ENCODE measurements at places on chromosomes 7 and 10.

- DNase-seq: no peak
Measured at GRCh38 chr7:121097577-121097976, 109.1 kb downstream of the CPED1 start.

GRCh38 chr10:128058750-128059134 lies 67.5 kb downstream of the MKI67 start:
- no peak for DNase-seq

- DNase-seq: no peak
Measured at GRCh38 chr7:50190776-50191175, 97.7 kb upstream of the ZPBP start.

DNA sequence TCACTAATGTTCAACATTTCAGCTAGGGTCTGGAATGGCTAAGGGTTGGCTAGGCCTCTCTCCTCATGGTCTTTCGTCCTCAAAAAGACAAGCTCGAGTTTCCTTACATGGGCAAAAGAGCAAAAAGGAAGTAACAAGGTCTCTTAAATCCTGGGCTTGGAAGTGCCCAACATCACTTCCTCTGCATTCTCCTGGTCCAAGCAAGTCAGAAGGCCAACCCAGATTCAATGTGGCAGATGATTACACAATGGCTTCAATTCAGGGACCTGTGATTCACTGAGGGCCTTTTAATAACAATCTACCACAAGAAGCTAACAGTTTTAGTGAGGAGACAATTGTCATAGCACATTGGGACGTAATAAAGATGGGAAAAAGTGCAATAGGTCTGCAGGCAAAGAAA lies 4.4 kb upstream of the NUP205 start:
- no peak for DNase-seq

DNA sequence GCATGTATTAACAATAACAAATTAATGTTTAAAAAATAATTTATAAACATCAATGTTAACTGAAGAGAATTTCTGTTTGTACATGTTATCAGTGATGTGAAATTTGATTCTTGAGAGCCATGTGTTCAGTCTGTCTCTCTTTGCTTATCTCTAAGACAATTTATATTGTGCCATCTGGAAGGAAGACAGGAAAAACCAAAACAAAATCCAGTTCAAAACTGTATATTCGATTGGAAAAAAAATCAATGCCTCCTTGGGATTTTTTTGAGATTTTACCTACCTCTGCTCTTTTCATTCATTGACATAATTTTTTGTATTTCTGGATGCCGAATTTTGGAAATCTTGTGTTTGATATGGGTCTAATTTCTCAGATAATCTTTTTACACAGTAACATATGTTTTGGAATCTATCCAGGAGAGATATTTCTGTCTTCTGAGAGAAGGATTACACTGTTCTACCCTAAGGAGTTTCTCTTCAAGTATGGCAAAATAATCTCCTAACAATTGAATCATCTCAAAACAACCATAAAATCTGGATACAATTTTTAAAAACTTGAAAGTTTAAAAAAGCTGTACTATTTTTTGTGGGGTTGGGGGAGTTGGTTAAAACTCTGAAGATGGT lies 311.9 kb upstream of the GNAI1 start:
- DNase-seq: no peak

- peak; percentile 47 for DNase-seq
Measured at GRCh38 chr7:50664461-50664922, 99.3 kb upstream of the DDC start.

- no peak for DNase-seq
Measured at GRCh38 chr10:86663046-86663345, 5.3 kb upstream of the LDB3 start.

GRCh38 chr7:55211726-55212125 lies 153.4 kb upstream of the LANCL2 start:
- DNase-seq: no peak

DNA sequence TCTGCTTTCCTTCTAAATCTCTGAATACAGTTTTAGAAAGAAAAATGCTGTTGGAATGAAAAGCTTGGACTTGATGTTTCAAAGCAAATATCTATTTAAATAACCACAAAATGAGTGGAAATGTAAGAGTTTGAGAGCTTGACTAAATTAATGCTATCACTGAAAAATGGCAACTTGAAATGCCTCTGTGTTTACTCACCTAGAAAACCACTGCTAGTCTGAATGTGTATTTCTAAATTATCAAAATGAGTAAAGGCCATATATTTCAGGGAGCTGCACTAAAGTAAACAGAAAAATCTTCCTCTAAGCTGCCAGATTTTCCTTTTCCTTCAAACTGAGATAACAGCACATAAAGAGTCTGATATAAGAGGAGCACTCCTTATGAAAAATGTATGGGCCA lies 87.9 kb downstream of the DPY19L1 start:
- no peak for DNase-seq

DNA sequence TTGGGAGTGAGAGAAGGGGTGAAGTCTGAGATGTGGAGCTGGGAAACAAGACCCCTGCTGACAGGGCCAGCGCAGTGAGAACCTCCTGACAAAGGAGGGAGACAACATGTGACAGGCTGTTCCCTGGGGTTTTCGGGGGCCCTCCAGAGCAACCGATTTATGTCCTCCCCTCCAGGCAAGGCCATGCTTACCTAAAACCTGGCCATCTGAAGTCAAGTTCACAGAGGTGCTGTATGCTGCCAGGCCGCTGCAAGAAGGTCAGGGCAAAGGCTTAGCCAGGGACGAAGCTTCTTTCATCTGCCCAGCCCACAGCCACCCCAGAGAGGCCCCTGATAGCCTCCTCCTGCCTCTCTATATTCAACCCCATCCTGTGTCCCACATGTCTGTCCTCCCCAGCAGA lies 20.6 kb downstream of the NPC1L1 start:
- DNase-seq: no peak

DNA sequence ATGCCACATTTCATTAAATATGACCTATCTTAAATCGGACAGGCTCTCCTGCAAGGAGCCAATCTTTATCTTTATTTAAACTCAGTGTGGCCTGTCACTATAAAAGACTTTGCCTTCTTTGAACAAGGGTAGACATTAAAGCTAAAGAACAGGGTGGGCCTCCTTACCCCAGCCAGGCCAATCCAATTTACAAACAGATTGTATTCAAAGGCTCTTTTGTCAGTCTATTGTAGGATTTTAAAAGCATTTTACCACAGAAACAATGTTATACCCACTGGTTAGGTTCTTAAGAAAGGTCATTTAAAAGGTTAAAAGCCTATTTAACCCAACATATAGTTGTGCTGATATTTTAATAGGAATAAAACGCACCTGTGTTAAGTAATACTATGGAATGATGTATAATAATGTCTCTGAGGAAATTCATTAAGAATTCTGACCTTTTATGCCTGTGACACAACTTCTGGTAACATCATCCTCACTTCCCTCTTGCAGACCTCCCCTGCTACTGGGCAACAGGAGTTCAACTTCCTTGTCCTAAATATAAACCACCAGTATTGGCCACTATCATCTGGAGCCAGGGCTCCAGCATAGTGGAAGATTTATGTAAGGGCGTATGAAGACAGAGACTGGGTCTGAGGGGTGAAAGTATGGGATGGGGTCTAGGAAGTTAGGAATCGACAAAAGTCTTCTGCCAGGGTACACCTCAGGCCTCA lies 32.5 kb downstream of the MTERF1 start:
- no peak for DNase-seq

DNA sequence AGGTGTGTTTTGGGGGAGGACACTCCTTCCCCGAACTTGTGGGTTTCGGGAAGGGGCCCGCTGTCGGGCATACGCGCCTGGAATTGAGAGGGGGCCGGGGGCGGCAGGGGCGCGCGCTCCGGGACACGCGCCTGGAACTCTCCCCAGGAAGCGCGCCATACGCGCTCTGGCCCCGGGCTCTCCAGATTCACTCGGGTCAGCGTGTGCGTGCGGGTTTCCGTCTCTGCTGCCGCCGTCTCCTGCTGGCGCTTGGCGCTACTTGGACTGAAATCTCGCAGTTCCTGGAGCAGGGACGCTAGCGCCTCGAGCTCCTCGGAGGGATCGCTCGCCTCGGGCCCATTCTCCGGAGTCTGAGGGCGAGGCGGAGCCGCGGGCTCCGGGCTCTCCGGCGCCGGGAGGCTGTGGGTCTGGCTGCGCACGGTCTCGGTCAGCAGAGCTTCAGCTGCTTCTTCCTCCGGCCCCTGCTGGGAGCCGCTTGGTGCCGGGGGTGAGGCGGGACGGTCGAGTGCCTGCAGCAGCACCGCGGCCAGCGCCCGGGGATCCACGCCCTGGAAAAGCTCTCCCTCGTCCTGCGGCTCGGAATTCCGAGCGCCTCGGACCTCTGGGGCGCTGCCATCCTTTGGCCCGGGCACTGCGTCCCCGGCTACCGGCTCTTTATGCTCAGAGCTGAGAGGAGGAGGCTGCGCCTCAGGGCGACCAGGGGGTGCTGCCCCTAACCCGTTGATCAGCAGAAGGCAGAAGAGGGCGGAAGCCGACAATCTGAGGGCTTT lies 1.1 kb downstream of the VGF start:
- no peak for DNase-seq

DNA sequence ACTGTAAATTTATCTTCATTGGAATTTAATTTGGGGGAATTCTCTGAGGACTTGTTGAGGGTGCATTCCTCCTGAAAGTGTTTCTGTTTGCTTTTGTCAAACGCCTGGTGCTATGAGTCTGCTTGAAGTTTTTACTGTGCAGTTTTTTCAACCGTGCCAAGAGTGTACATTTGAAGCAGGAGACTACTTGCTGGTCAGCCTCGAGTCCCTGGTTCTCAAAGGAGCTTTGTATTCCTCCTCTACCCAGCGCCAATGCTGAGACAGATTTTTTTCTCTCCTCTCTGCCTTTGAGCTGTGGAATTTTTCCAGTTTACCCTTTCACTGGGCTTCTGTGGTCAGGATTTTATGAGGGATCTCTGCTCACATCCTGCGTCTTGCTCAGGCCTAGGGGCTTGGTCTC lies 62.1 kb downstream of the NPY start:
- DNase-seq: no peak

- no peak for DNase-seq
Measured at GRCh38 chr7:70542750-70543376, 589.1 kb upstream of the GALNT17 start.

DNA sequence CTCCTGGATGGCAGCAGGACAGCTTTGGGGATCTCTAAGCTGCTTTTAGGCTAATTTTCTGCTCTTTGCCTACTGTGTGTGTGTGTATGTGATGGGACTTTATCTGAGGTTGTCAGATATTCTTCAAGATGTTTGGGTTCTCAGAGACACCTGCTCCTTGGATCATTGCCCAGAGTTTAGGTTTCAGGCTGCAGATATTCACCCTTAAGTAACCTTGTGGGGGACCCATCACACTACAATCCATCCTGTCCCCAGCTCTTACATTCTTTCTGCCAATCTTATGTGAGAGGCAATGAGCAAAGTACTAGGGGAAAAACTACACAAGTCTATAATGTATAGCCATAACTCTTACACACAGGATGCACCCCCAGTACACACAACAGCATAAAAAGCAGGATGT lies 263.0 kb upstream of the ZWINT start:
- DNase-seq: no peak

DNA sequence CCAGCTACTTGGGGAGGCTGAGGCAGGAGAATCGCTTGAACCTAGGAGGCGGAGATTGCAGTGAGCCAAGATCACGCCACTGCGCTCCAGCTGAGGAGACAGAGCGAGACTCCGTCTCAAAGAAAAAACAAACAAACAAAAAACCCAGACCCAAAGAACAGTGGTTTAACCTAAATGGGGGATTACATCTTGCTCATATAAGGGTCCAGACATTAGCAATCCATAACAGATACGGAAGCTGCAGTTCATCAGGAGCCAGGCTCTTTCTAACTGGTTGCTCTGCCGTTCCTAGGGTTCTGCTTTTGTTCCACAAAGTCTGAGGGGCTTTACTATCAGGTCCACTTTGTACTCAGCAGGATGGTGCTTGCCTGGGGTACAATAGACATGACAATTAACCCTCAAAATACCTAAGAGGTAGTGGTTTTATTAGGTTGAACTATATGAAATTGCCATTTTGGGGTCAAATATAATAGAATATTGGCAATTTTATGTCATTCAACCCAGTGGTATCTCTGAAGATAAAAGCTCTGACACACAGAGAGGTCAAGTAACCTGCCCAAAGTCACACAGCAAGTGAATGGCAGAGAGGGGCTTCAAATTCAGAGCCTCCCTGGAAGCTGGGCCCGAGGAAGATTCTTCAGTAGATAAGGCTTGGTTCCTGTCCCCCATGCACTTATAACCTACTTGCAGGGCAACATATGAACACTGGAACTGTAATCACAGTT lies 21.3 kb downstream of the NYAP1 start:
- no peak for DNase-seq

DNA sequence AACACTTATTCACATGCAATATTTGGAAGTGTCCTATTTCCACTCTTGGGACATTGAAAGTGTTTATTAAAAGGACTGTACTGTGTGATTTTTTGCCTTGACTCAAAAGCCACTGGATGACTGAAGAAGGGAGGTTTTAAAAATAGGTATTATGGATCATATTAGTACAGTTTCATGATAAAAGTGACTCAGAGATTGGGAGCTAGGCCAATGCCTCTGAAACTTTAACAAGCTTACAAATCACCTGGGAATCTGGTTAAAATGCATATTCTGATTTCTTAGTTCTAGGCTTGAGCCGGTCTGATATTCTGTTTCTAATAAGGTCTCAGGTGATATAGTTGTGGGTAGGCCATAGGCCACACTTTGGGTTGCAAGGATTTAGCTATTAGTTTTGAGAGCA lies 191.2 kb downstream of the PLXDC2 start:
- no peak for DNase-seq

GRCh38 chr10:77318739-77319138 lies 318.9 kb downstream of the KCNMA1 start:
- no peak for DNase-seq

DNA sequence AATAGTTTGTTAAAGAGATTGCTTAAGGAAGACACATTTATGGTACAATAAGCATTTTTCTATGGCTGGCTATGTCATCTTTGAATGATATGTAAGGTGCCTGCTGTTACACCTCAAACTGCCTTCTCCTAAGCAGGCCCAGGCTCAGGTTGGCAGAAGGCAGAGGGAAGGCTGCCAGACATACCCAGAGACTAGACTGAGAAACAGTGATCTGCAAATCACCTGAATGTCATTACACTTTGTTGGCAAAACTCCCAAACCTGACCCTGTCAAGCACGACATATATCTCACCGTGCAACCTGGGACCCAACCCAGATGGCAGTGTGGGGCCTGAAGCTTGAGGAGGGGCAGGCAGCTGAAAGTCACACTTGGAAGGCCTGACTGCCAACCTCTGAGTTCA lies 136.6 kb upstream of the TARP start:
- no peak for DNase-seq

GRCh38 chr10:86795353-86795752 lies 38.9 kb downstream of the BMPR1A start:
- no peak for DNase-seq

DNA sequence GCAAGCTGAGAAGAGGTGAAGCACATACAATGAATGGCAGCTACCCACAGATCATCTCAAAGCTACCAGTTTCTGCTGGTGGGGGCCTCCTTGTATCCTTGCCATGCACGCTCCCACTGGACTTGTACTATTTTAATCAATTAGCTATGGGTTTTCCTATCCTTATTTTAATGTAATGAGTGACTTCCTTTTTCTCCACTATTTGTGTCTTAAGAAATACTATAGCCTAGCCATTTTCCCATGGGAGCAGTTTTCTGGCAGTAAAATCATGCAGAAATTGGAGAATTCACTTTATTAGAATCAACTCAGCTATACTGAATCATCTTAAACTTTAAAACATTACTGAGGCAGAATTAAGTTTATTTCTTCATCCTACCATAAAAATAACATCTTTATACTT lies 73.5 kb downstream of the CTNNA3 start:
- DNase-seq: no peak

- DNase-seq: peak; percentile 40
Measured at GRCh38 chr7:87628780-87629569, 777 bp downstream of the RUNDC3B start.

- no peak for DNase-seq
Measured at GRCh38 chr7:131673576-131673975, 117.1 kb upstream of the PODXL start.

- no peak for DNase-seq
Measured at GRCh38 chr7:7109934-7110333, 72.4 kb upstream of the C1GALT1 start.
